Peyer's patch (tissue), 4 donors: ENCODE measurements at places on chromosomes 5 and 9.

- DNase-seq, result no peak
Measured at GRCh38 chr9:2764353-2764752, 47.0 kb downstream of the KCNV2 start.

GRCh38 chr9:93020771-93021670 lies 37.5 kb upstream of the SUSD3 start:
- DNase-seq, result peak; percentile 44

DNA sequence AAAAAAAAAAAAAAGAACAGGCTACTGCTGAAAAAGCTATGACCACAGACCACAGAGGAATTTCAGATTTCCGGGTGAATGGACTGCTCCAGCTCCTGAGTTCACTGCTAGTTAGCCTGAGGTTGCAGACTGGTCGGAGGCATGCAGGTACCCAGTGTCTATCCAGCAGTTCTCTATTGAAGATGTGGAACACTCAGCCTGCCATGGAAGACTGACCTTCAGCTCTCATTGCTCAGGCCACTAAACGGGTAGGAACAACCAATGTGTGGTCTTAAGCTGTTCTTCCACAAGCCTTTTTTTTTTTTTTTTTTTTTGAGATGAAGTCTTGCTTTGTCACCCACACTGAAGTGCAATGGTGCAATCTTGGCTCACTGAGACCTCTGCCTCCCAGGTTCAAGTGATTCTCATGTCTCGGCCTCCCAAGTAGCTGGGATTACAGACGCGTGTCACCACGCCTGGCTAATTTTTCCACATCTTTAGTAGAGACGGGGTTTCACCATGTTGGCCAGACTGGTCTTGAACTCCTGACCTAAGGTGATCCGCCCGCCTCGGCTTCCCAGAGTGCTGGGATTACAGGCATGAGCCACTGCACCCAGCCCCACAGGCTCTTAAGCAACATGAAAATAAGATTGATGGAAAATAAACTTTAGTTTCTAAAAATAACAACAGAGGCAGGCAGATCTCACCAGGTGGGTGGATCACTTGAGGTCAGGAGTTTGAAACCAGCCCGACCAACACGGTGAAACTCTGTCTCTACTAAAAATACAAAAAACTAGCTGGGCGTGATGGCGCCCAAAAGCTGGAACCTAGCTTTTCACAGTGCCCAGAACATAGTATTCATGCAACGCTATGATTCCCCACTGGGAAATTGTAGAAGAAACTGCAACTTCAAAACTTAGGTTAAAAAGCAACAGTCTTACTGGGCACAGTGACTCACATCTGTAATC lies 20.0 kb upstream of the NPM1 start:
- peak; percentile 29 for DNase-seq

- no peak for DNase-seq
Measured at GRCh38 chr5:122653087-122654017, 121.5 kb upstream of the SNX2 start.

DNA sequence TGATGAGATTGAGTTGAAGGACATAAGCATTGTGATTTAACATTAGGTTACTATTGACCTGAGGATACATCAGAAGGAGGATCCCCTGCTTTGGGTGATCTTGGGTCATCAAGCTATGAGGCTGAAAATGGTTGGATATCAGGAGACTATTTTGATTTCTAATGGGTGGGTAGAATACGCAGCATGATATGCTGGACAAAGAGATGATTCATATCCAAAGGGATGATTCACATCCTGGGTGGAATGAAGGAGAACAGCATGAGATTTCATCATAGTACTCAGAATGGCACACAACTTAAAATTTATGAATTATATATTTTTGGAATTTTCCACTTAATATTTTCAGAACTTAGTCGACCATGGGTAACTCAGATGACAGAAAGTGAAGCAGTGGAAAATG lies 1759.5 kb upstream of the C9orf72 start:
- no peak for DNase-seq

GRCh38 chr5:96659170-96659569 lies 3.0 kb upstream of the CAST start:
- no peak for DNase-seq

DNA sequence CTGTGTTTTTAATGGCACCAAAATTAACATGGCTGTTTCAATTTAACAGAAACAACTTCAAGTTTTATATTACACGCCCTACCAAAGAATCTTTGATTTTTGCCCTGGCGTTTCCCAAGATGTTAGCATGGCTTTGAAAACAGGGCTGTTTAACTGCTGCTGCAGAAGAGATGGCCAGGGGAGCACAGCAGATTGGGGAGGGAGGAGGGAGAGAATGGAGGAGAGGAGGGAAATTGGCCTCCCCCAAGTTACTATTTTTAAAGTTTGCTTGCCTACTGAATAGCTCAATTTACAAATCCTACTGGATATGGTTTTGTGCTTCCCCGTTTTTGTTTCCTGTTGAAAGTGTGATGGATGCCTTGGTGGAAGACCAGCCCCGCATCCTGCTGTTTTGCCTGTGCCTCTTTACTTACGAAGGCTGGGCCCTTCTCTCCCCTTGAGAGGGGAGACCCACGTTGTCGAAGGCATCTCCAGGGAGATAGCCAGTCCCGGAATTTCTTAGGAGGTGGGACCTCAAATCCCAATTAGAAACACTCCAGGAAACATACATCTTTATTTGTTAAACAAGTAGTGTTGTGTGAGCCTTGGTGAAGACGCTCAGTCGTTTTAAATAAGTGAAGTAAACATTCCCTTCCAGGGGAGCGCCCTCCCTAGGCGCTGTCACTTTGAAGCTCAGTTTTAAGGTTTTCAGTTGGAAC lies 98.6 kb downstream of the AOPEP start:
- no peak for DNase-seq

DNA sequence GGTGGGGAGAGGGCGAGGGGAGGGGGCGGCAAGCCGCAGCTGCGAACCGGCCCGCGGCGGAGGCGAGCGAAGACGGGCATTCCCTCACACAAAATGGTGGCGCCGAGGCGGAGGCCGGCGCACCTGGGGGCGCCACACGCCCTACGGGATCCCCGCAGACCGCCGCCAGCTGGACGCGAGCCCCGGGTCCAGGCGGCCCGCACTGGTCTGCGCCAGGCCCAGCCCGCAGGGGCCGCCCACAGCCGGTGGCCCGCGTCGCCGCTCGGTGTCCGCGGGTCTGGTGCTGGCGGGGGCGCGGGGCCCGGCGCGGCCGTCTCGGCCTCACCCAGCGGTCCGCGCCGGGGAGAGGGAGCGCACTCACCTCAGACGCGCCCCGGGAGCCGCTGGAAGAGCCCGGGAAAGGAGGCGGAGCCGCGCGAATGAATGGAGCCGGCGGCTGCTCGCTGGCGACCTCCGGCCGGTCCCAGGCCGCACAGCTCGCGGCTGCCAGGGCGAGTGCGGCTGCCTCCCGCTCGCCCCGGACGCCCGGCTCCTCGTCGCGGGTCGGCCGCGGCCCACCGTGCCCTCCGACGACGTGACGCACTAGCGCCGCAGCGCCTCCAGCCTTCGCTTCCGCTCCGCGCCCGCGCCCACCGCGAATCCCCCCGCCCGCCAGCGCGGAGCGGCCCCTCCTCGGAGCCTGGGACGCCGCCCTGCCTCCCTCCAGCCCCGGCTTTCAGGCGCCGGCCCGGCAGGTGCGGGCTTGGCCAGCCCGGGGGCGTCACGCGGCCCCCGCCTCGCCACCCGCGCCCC lies at the start of gene FAM169A:
FAM169A (minus strand) TSS at position 584 of the 792 bp plus-strand sequence. CDS start 24,711 bp downstream, outside the sequence.
- DNase-seq, result peak; percentile 78

- no peak for DNase-seq
Measured at GRCh38 chr5:108487951-108488350, 106.1 kb upstream of the FBXL17 start.

GRCh38 chr9:76109953-76110352 lies 219.5 kb downstream of the PCSK5 start:
- no peak for DNase-seq

DNA sequence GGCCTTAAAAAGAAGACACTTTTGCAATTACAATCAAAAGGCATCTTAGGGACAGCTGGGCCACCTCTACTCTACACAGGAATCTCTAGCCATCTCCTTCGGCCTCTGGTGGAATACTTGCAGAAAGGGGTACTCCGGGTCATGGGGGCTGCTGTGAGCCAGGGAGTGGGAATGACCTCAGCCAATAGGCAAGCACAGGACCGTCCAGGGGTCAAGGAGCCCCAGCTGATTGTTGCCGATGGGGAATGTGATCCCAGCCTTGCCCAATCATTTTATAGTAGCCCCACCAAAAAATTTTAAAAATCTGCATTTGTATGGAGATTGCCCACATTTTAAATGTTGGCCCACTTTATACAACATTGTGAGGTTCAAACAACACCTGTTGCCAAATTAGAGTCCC lies 16.9 kb upstream of the SLC36A3 start:
- no peak for DNase-seq

- no peak for DNase-seq
Measured at GRCh38 chr9:22010866-22011625, 1.9 kb upstream of the CDKN2B start.

- DNase-seq, result no peak
Measured at GRCh38 chr5:168578538-168579487, at the start of gene PANK3. Gene PANK3, minus strand, starts transcription at chr5:168579368. Its CDS starts 85 bp downstream, at chr5:168579283.

- no peak for DNase-seq
Measured at GRCh38 chr5:57042524-57042931, 90.6 kb upstream of the MIER3 start.

GRCh38 chr5:95840956-95841705 lies 18.6 kb upstream of the GLRX start:
- no peak for DNase-seq

DNA sequence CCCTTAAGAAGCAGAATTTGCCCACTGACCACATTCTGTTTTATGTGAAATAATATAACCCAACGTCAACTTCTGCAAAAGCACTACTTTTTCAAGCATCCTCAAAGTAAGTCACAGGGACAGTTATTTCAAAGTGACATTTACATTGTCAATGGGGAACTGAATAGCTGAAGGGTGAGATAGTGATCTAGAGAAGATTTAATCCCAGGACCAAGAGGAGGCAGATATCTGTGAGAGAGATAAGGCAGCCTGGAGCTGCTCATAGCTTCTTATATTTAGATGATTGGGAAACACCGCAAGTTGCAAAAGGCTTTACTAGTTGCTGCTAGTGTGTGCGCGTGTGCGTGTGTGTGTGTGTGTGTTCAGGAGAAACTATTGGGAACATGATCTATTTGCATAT lies 210.4 kb upstream of the RFX3 start:
- DNase-seq, result no peak

- no peak for DNase-seq
Measured at GRCh38 chr9:99056886-99057664, 47.8 kb upstream of the TGFBR1 start.

DNA sequence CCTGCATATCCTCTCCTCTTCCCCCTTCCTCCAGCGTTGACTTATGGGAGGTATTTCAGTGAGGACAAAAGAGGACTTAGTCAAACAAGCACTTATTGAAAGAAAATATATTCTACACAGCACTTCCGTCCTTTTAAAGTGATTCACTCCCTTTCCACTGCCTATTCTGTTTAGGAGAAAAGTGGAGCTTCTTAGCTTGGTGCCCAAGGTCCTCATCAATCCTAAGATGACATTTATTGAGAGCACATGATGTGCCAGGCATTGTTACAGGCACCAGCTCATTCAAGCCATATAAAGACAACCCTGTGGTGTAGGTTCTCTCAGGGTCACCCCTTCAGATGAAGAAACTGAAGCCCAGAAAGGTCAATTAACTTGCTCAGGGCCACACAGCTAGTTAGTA lies 95.9 kb downstream of the KCNIP1 start:
- DNase-seq, result no peak

GRCh38 chr5:174172566-174172965 lies 127.1 kb downstream of the NSG2 start:
- DNase-seq, result no peak

GRCh38 chr9:29228558-29228957 lies 1655.3 kb upstream of the C9orf72 start:
- DNase-seq, result no peak
